ENCODE measurements at places on chromosomes 6 and 20.

GRCh38 chr6:163415620-163416556, 1.4 kb downstream of the QKI start:
- peak; percentile 87 for DNase-seq

DNA sequence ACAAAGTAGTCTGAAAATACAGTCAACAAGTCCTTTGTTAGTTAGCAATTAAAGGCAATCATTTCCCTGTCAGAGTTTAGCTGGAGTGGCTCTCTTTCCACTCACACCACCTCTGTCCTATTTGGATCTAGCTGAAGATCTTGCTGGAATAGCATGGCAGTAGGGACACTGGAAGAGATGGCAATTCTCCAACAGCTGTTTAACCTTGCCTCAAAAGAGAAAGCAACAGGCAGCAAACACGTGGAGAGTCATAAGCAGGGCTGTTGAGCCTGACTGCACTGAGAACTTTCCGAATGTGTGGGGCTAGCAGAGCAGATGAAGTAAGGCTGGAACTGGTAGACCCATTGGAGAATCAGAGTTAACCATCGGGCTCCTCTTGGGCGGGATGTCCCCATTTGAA, 38.0 kb upstream of the PRSS35 start:
- DNase-seq: peak; percentile 55

DNA sequence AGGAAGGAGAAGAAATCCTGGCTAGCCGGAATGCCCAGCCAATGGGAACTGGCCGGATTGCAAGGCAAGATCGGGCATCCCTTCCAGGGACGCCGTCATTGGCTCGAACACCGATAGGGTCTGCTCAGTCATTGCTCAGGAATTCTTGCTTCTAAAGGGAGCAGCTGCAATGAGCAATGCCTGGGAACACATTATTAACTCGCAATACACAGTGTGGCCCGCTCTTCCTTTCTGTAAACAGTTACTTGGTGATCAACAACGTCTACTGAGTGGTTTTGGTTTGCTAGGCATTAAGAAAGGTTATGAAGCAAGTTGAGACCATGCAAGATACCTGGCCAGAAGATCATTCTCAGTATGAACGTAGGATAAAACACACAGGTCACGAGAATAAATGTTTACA, 165.4 kb upstream of the CITED2 start:
- DNase-seq: peak; percentile 77

- no peak for DNase-seq
These were observed 226.5 kb downstream of the MAFB start for GRCh38 chr20:40462566-40462965.

- DNase-seq: no peak
These were observed 19.4 kb downstream of the RSPO4 start for GRCh38 chr20:982754-983153.

GRCh38 chr20:25126204-25127029, 44.5 kb upstream of the VSX1 start:
- no peak for DNase-seq

DNA sequence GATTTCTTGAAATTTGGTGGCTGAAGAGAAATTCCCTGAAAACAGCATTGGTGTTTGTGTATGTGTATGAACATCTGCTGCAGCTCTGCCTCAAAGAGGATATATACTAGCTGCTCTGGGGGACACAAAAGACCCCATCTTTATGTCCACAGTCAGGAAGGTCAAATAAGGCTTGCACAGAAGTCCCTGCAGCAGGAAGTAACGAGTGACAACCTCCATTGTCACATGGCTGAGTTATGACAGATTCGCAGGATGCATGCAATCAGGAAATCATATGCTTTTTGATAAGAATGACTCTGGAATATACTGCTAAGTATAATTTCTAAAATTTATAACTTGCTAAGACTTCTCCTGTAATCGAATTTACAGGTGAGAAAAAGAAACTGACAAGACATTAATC, 225.9 kb upstream of the CST7 start:
- DNase-seq: no peak

- DNase-seq: no peak
These were observed 334.1 kb upstream of the CITED2 start for GRCh38 chr6:139708337-139709199.

GRCh38 chr20:19887556-19888268, 129.4 kb upstream of the NAA20 start:
- peak; percentile 80 for DNase-seq

GRCh38 chr20:35226884-35227681, 593 bp downstream of the MMP24 start:
- DNase-seq: peak; percentile 68

DNA sequence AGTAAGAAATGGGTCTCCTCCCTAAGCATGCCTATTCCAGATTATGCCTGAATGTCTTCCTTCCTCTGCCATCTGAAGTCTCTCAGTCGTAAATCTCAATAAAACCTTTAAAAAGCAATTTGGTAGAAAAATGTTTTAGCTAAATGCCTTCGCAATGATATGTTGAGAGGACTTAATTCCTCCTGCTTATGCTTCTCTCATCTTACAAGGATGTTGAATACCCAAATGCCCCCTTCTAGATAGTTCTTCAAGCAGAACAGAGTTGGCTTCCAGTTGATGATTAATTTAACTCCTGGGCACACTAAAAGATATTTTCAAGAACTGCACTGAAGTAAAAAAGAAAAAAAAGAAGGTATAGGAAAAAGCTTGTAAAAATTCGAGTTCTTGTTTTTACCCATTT, 275.0 kb upstream of the SPTLC3 start:
- no peak for DNase-seq

DNA sequence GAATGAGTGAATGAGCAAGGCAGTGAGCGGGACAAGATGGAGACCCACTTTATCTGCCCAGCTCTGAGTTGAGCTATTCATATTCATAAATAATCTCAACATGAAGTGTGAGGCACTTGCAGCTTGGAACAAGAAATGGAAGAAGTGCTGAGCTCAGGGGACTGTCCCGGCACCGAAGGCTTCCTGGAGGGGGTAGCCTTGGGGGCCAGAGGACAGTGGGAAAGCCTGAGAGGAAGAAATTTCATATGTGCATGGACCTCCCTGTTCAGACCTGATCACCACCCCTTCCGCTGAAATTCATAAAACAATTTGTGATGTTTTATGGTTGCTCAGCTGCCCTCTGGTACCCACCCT, 103.2 kb downstream of the TOX2 start:
- no peak for DNase-seq

DNA sequence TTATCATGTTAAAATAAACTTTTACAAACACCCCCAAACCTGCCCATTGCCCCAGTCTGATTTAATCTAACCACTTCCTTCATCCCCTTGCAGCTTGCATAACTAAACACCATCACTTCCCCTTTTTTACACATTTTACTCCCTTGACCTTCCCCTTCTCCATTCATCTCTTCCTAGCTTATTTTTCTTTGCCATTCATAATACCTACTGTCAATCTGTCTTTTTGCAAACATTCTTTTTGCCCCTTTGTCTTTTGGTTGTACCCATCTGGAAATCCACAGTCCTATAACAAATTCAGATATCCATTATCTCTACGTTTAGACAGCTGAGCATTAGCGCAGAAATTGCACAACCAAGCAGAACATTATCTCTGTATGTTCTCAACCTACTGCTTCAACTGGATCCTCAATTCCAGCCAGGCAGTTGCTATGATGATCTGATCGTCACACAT, 51.2 kb downstream of the C6orf52 start:
- peak; percentile 17 for DNase-seq

- no peak for DNase-seq
These were observed 15.0 kb downstream of the SLC22A16 start for GRCh38 chr6:110461376-110461775.

DNA sequence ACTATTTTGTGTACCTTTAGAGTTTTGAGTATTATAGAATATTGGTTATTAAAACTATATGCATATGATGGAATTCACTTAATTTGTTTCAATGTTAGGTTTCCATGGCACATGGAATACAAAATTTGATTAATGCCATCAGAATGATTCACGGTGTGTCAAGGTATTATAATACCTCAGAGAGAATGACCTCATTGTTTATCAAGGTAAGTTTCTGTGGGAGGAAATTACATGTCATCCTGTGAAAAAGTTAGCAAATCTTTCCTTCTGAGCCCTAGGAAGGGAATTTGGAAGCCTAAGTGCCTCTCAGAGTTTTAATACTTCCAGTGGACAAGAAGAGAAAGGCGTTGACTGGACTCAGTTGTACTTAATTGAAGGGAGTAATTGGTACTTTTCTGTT, 40.8 kb downstream of the DNAH8 start:
- no peak for DNase-seq

- no peak for DNase-seq
These were observed 33.3 kb upstream of the JAG1 start for GRCh38 chr20:10707068-10707467.

GRCh38 chr6:158009114-158009891, 27.6 kb downstream of the SYNJ2 start:
- DNase-seq: peak; percentile 88

- DNase-seq: peak; percentile 41
These were observed 12.9 kb upstream of the SLC22A7 start for GRCh38 chr6:43284991-43285781.

- DNase-seq: peak; percentile 71
These were observed 106.5 kb upstream of the TRAF3IP2 start for GRCh38 chr6:111711984-111712752.

GRCh38 chr6:134357022-134357487, 39.1 kb upstream of the SGK1 start:
- DNase-seq: no peak

DNA sequence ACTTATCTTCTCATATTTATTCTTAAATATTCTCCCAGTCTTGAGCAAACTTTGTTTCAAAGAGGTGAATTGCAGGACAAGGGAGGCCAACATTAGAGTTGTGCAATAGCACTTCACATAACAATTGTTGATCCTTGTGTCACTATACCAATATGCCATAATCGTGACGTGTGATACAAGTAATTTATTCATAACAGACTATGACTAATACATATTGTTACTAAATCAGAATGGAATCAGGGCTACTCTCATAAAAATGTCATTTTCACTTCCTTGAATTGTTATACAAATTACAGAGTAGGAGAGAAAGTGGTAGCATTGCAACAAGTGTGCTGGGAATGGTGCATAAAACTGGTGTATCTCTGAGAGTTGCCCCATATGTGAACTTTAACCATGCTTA, 37.2 kb upstream of the PLCB1 start:
- peak; percentile 53 for DNase-seq

DNA sequence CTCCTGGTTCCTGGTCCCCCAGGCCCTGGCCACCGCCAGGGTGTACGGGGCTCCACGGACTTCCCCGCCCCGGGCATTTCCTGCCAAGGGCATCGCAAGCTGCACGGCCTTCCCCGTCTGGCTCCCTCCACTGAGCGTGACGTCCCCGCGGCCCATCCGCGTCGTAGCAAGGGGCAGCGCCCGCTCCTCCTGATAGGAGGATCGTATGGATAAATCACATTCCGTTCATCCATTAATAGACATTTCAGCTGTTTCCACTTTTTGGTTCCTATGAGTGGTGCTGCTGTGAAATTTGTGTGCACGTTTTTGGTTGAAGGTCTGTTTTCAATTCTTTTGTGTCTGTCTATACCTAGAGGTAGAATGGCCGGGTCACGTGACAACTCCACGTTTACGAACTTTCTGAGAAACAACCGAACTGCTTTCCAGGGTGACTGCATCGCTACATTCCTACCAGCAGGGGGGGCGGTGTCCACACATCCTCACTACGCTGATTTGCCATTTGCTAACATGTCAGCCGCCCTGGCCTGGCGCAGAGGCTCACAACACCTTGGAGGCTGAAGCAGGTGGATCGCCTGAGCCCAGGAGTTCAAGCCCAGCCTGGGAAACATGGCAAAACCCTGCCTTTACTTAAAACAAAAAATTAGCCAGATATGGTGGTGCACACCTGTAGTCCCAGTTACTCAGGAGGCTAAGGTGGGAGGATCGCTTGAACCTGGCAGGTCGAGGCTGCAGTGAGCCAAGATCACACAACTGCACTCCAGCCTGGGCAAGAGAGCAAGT, 37.7 kb downstream of the KCNQ2 start:
- DNase-seq: peak; percentile 82

- no peak for DNase-seq
These were observed 190.2 kb downstream of the BACH2 start for GRCh38 chr6:90106449-90106848.

DNA sequence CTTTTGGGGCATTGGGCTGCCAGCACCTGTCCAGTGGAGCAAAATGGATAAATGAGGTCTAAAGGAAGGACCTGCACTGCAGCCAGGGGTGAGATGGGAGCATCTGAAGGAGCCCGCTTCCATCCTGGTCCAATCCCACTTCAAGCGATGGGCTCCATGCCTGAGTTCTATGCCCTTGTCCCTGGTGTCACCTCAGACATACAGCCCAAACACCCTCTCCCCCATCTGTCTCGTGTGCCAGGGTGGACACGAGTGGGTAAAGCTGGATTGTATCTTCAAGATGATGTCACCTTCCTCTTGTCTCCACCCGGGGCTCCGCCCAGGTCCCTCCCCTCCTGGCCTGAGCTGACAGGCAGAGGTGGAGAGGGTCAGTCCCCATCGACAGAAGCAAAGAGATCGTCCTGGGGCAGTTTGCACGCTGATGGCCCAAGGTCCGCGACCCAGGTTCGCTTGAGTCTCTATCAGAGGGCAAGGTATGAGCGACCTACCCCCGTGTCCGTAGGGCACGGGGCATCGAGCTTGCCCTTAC, 544 bp downstream of the SMIM29 start:
- DNase-seq: peak; percentile 74

DNA sequence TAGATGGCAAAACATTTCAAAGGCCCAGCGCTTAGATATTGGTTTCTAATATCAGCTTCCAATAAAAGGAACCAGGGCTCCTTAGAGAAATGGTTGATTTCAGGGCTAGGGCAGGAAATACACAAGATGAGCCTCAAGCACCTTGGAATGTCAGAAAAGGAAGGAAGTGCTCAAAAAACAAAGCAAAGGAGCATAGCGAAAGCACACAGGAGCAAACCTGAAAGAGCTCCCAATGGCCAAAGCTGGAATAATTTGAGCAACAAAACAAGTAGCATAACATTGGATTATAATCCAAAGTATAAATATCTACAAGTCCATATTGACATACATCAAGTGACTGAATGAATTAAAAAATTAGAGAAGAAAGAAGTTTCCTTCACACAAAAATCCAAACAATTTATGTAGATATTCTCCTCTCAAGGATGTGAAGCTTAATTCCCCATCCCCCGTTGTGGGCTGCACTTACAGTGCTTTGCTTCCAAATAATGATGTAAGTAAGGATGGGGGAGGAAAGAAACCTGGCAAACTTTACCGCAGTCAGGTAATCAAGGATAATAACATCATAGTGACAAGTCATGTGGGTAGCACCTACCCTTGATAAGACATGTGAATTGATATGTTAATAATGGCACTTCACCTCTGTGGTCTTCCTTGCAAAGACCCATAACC, 132.9 kb upstream of the DST start:
- DNase-seq: no peak

- DNase-seq: no peak
These were observed 73.2 kb upstream of the CNKSR3 start for GRCh38 chr6:154583546-154584188.

DNA sequence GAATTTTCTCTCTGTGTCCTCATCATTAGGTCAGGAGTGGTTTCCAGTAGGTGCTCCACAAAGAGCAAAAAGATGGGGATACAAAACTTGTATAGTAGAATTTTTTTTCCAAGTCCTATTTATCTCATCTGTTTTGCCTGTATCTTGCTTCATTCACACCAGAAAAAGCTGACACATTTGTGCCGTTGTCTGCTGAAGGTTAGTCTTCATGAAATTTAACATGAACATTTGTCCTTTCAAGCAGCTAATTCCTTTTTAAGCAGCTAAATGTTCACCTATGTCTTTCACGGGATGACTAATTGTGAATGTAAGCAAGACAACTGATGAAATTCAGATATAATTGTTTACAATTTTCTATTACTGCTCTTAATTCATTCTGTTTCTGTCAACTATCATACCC, 83.8 kb downstream of the ATXN1 start:
- DNase-seq: no peak

GRCh38 chr6:131960371-131961133, 9.4 kb upstream of the CCN2 start:
- DNase-seq: peak; percentile 49
